ENCODE measurements at places on chromosomes 2 and 18. TPM values are rescaled to one million over a fixed set of nuclear protein-coding genes. Genes with fewer than 3 reads are reported as not detected.

The C1GALT1C1L gene
- not detected for total RNA-seq

The AQP12B gene
- not detected for total RNA-seq

The LBX2 gene
- 0.21 TPM for total RNA-seq

The NFATC1 gene
- total RNA-seq, result 23.9 TPM

The ANKRD30BL gene
- total RNA-seq, result not detected

The LRP1B gene
- under 0.01 TPM for total RNA-seq

The LANCL1 gene
- total RNA-seq, result 17.0 TPM

The SIX2 gene
- total RNA-seq, result 0.10 TPM

The MEP1B gene
- not detected for total RNA-seq

The KANSL1L gene
- total RNA-seq, result 15.4 TPM

The KHK gene
- 0.52 TPM for total RNA-seq

The CXCR2 gene
- total RNA-seq, result 0.73 TPM
